ENCODE measurements at places on chromosomes 4 and X.

DNA sequence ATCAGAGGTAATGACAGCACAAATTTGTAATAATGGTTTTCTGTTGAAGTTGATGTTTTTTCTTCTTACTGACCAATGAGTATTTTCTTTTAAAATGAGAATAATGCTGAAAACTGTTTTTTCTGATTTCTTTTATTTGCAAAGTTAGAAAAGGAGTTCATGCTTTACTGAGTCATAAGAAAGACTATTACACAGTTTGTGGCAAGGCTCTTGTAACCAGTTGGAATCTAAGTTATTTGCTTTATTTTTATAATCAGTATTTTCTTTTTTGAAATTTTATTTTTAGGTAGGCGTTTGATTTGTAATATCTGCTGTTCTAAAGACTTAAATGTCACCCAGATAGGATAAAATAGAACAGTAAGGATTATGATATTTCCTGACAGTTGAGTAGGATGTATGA lies 25.5 kb downstream of the ANAPC4 start:
- no peak for DNase-seq
- H3K4me1 ChIP-seq: no peaks in the 10 kb centered on the region
- peaks cover 79% of the 10 kb centered on the region for H3K36me3 ChIP-seq
- no peak overlapping the region for H3K4me3 ChIP-seq
- no peak overlapping the region for H3K27ac ChIP-seq

- H3K27me3 ChIP-seq: no peaks in the 10 kb centered on the region
- H3K27ac ChIP-seq: no peak overlapping the region
- no peaks in the 10 kb centered on the region for H3K4me1 ChIP-seq
- H3K4me3 ChIP-seq: no peak overlapping the region
- no peaks in the 10 kb centered on the region for H3K36me3 ChIP-seq
Observed at GRCh38 chr4:165612936-165613335, 234.1 kb downstream of the CPE start.

- no peaks in the 10 kb centered on the region for H3K36me3 ChIP-seq
- no peaks in the 10 kb centered on the region for H3K27me3 ChIP-seq
- DNase-seq: no peak
- H3K4me1 ChIP-seq: no peaks in the 10 kb centered on the region
- no peak overlapping the region for H3K27ac ChIP-seq
Observed at GRCh38 chr4:166838975-166839614, 395.2 kb downstream of the SPOCK3 start.

DNA sequence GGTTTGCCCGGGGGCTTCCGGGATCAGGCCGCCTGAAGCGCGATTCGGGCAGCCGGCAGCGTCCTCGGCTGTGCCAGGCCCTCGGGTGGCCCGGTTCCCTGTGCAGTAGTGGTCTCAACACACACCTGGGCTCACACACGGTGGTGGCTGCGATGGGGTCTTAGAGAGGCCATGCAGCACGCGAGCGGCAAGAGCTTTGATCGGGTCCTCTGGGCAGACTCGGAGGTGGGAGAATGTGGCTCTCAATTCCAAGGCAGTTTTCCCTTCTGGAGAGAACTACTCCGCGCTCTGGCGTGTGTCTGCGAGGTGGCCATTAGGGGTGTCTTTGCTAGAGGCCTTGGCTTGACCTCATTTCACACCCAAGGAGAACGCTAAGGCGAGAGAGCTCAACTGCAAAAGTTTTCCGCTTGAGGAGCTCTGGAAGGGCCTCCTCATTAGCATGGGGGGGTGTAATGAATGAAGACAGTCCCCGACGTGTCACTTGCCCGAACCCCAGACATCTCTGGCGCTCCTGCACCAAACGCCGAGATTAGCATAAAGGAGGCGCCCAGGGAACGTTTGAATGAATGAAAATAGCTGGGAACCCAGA lies 771 bp upstream of the RBPJ start:
- no peaks in the 10 kb centered on the region for H3K27me3 ChIP-seq
- H3K36me3 ChIP-seq: no peaks in the 10 kb centered on the region
- peak overlapping the region; percentile 99 for H3K27ac ChIP-seq
- no peak for DNase-seq
- peak overlapping the region; percentile 82 for H3K4me3 ChIP-seq

DNA sequence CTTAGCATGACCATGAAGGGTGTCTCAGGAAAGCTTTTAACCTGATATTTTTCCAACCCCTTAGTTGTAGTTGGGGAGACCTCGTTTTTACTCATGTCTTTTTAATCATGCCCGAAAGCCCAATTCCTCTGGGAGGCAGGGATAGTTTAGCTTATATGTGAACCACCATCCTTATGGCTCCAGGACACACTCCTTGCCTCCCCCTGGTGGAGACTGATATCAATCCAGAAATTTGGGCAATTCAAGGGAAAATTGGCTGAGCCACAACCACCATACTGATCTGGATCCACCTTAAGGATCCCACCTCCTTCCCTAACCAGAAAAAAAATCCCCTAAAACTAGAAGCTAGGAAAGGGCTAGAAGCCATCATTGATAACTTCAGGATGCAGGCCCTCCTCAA lies 13.4 kb upstream of the COL25A1 start:
- no peak overlapping the region for H3K4me3 ChIP-seq
- H3K36me3 ChIP-seq: no peaks in the 10 kb centered on the region
- no peaks in the 10 kb centered on the region for H3K27me3 ChIP-seq
- no peak for DNase-seq

GRCh38 chr4:5712931-5713330 lies 1.9 kb downstream of the EVC start:
- H3K4me1 ChIP-seq: peaks cover 17% of the 10 kb centered on the region
- no peak overlapping the region for H3K4me3 ChIP-seq
- H3K36me3 ChIP-seq: no peaks in the 10 kb centered on the region
- no peaks in the 10 kb centered on the region for H3K27me3 ChIP-seq

DNA sequence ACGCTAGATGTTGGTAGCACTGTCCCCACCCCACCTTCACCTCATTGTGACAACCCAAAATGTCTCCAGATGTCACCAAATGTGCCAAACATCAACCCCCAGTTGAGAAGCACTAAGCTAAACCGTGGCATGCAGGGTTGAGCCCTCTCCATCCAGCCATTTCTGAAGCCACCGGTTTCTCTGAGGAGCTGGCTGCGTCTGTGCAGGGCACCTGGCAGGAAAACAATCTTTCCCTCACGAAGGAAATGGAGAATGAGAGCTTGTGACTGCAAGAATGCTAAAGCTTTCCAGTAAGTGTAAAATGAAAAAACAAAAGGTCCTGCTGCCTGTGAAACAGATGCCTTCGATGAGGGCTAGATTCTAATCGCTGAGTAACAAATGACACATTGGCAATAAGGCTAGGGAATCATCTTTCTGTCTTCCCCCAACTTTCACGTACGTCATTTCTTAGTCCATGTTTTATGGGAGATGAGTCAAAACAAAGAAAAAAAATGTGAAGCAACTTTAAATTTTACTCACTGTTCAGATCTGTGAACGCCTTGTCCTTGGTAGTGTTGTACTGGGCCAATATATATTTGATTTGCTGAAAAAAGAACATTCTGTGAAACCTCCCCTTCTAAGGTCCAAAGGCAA lies 59.9 kb downstream of the PROM1 start:
- H3K27ac ChIP-seq: no peak overlapping the region
- no peaks in the 10 kb centered on the region for H3K27me3 ChIP-seq
- no peak overlapping the region for H3K4me3 ChIP-seq
- no peak for DNase-seq
- no peaks in the 10 kb centered on the region for H3K36me3 ChIP-seq

GRCh38 chrX:55111578-55112254 lies 22.9 kb downstream of the PAGE2 start:
- no peak overlapping the region for H3K27ac ChIP-seq
- H3K4me1 ChIP-seq: no peaks in the 10 kb centered on the region
- no peak overlapping the region for H3K4me3 ChIP-seq

DNA sequence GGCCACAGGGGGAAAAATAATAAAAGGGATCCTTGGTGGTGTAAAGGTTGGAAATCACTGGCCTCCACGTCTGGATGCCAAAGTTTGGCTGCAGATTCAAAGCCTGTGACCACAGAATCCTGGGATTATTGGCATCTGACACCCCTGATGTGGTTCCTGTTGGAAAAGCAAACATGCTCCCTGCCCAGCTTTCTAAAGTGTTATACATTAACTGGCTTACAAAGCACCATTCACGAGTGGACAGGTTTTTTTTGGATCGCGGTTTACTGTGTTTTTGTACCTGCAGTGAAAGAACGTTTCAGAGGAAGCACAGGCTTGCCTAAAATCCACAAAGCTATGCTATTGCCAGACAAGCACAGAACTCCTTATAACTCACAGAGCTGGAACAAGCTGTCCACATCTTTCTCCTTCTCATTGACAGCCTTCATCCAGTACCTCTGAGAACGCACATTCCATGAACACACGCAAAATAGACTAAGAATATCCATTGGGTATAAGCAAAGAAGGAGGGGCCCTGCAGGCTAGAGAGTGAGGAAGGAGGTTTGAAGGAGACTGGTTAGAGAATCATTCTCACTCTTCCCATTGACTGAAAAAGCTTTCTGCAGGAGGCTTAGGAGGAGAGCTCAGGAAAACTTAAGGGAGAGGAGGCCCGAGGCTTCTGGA lies 14.5 kb upstream of the CAPN6 start:
- H3K36me3 ChIP-seq: no peaks in the 10 kb centered on the region
- H3K27ac ChIP-seq: no peak overlapping the region
- H3K4me3 ChIP-seq: no peak overlapping the region
- peaks cover 3% of the 10 kb centered on the region for H3K27me3 ChIP-seq

DNA sequence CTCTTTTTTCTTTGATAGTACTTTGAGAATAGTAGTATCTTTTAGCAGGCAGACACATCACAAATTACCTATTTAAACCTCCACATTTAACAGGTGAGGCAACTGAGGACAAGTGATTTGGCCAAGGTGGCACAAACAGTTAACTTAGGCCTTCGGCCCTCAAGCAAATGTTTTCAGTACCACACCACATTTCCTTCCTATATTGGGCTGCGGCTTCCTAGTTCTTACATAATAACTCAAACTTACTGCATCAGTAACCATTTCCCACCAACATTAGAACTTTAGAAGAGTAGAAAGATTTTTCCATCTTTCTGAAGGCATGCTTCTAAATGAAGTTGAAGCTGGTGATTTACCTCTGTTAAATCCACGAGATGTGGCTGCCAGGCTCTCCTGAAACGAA lies 63.2 kb upstream of the SLC4A4 start:
- no peak overlapping the region for H3K27ac ChIP-seq
- no peak for DNase-seq
- H3K27me3 ChIP-seq: no peaks in the 10 kb centered on the region
- H3K4me1 ChIP-seq: no peaks in the 10 kb centered on the region

- H3K36me3 ChIP-seq: no peaks in the 10 kb centered on the region
- no peaks in the 10 kb centered on the region for H3K27me3 ChIP-seq
- H3K4me1 ChIP-seq: no peaks in the 10 kb centered on the region
- H3K27ac ChIP-seq: no peak overlapping the region
- H3K4me3 ChIP-seq: no peak overlapping the region
- DNase-seq: no peak
Observed at GRCh38 chrX:130378024-130378669, 7.3 kb downstream of the GPR119 start.

GRCh38 chr4:124868495-124868894 lies 156.0 kb upstream of the ANKRD50 start:
- DNase-seq: no peak
- H3K4me3 ChIP-seq: no peak overlapping the region
- no peak overlapping the region for H3K27ac ChIP-seq
- no peaks in the 10 kb centered on the region for H3K27me3 ChIP-seq
- H3K36me3 ChIP-seq: no peaks in the 10 kb centered on the region

GRCh38 chrX:25523574-25524540 lies 508.1 kb upstream of the ARX start:
- peak; percentile 47 for DNase-seq
- H3K36me3 ChIP-seq: no peaks in the 10 kb centered on the region
- H3K4me3 ChIP-seq: no peak overlapping the region
- no peak overlapping the region for H3K27ac ChIP-seq
- H3K27me3 ChIP-seq: no peaks in the 10 kb centered on the region

GRCh38 chr4:133776961-133777360 lies 424.6 kb downstream of the PABPC4L start:
- no peak overlapping the region for H3K4me3 ChIP-seq
- no peaks in the 10 kb centered on the region for H3K4me1 ChIP-seq
- no peak for DNase-seq
- no peaks in the 10 kb centered on the region for H3K27me3 ChIP-seq

DNA sequence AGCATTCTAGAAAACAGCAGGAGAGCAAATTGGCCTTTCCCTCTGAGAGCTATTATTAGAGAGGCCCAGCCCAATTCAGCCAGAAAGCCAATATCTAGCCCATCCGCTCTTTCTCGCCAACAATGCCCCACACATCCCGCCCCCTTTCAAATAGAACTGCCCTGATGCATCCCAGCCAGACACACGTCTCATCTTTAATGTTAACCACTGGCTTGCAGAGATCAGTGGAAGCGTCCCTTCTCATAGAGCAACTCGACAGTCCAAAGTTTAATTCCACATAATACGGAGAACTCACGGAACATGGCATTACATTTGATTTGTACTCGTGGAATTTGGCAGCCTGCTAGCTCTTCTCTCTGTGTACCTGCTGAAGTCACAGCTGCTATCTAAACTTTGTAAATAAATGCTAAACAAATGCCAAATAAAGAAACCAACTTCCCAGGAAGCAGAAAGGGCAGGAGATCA lies 304.4 kb downstream of the DHX15 start:
- H3K36me3 ChIP-seq: no peaks in the 10 kb centered on the region
- no peak for DNase-seq
- H3K27me3 ChIP-seq: no peaks in the 10 kb centered on the region
- H3K4me1 ChIP-seq: no peaks in the 10 kb centered on the region
- no peak overlapping the region for H3K27ac ChIP-seq
- no peak overlapping the region for H3K4me3 ChIP-seq

DNA sequence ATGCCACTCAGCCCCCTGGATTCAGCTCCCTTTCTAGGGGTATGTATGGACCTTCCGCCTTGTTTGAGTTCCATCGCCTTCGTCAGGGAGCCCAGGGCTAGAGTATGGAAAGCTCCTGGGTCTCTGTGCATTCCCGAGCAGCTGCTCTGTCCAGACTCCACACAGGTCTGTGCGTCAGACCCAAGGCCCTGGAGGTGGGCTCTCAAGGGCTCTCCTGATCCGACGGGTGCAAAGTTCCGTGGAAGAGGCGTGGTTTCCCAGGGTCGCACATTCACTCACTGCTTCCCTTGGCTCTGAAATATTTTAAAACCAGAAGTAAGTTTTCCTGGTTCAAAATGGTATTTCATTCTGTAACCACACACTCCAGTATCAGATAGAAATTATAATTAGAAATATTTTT lies 863.2 kb downstream of the TRIML1 start:
- peak; percentile 24 for DNase-seq
- H3K4me3 ChIP-seq: no peak overlapping the region
- no peaks in the 10 kb centered on the region for H3K27me3 ChIP-seq
- no peaks in the 10 kb centered on the region for H3K4me1 ChIP-seq
- H3K36me3 ChIP-seq: no peaks in the 10 kb centered on the region

GRCh38 chr4:587671-588350 lies 11.7 kb upstream of the TMEM271 start:
- no peak overlapping the region for H3K4me3 ChIP-seq
- no peaks in the 10 kb centered on the region for H3K4me1 ChIP-seq
- no peaks in the 10 kb centered on the region for H3K36me3 ChIP-seq
- peaks cover 56% of the 10 kb centered on the region for H3K27me3 ChIP-seq
- no peak overlapping the region for H3K27ac ChIP-seq
- no peak for DNase-seq
